ENCODE measurements at places on chromosomes 4 and X.

- DNase-seq, result no peak
Observed at GRCh38 chr4:184805462-184806228, 20.1 kb downstream of the ACSL1 start.

DNA sequence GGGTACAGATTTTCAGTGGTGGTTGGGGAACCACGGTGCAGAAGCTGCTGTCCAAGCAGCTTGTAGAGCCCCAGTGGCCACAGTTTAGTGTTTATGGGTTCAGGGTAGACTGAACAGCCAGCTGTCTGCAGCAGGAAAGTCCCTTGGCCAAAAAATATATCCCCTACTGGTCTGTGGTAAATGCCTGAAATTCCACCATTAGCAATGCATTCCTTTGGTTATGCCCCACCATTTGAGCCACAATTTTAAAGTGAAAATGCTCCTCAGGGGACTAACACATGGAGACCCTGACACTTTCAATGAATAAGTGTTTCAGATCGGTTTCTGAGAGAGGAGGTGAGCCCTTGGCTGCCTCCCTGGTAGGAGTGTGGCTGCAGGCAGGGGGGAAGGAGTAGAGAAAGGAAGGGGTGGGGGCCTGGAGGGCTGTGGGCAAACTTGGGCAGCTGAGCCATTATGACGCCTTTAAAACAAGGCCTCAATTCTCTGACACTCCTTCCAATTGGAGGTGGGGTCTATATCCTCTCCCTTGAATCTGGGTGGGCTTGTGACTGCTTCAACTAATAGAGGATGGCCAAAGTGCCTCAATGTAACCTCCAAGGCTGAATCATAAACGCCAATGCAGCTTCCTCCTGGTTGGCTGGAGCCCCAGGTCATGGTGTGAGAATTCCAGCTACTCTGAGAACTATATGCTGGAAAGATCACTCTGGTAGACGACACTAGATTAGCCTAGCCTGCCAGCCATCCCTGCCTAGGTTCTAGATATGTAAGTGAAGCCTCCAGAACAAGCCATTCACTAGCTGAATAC is 75.8 kb upstream of the ATP6AP2 start:
- no peak for DNase-seq

DNA sequence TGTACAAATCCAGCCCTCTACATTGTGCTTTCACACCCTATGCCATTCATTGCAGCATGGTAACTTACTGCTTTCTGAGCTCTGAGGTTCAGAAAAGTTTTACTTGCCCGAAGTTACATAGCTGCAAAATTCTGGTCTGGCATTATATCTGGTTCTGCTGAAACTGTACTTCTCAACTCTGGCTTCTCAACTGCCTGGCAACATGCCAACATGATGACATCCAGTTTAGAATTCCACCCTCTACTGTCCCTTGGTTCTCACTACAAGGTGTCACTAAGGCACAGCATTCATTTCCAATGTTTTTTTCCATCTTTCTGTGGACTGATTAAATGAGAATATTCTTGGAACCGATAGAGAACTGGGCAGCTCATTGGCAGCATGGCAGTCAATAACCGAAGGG is 242.9 kb upstream of the PRPS2 start:
- no peak for DNase-seq

DNA sequence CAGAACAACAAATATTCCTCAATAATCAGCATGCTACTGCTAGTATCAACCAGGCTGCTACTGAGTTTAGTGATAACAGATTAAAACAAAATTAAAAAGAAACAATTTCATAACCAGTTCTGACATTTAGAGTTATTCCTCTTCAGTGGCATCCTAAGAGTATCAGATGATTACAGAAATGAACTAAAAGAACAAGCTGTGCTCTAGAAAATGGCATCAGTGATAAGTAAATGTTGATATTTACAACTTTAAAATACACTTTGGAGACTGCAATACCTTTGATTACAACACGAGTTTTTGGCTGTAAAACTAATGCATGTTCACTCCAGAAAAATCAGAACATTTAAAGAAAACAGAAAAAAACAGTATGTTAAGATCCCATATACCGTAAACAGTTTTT is 72.9 kb downstream of the ADGRA3 start:
- DNase-seq, result no peak

DNA sequence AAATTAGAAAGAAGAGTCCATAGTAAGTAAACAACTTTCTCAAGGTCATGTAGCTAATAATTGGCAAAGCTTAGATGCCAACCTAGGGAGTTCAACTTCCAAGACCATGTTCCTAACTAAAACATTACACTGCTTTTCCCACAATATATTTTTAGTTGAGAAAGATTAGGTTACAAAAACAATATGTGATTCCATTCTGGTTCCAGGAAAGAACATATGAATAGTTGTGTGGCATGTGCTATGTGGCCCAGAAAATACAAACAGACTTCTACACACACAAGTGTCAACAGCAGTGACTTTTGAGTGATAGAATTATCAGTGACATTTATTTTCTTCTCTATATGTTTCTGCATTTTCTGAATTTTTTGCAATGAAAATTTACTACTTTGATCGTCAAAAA is 62.7 kb upstream of the EDNRA start:
- DNase-seq, result no peak

DNA sequence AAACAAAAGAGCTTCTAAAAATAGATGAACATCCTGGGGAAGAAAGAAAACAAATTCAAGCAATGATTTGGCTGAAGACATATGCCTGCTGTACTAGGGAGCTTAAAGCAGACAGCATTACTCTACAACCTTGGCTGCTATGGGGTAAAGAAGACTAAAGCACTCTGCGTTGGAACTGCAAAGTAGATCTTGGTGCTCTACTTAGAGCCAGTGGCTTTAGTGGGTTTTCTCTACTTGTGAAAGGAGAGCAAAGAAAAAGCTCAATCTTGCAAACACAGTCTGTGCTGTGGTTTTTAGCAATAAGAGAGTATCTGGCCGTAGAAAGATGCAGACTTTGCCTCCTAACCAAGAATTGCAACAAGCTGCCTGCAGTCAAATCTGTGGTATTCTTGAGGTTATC is 334.7 kb upstream of the NDST3 start:
- DNase-seq, result no peak

DNA sequence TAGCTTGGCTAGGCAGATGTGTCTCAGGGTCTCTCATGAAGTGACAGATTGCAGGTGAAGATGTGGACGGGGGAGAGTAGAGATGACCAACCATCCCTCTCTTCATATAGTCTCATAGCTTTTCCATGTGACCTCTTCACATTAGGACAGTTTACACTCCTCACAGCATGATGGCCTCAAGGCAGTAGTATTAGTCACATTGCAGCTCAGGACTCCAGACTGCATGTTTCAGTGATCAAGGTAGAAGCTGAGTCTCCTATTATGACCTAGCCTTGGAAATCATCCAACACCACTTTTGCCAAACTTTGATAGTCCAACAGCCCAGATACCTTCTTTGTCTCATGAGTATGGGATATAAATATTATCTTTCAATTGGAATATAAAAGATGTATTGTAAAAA is 147.7 kb downstream of the GASK1B start:
- DNase-seq, result no peak

GRCh38 chr4:117560329-117560728 is 474.0 kb upstream of the NDST3 start:
- no peak for DNase-seq

DNA sequence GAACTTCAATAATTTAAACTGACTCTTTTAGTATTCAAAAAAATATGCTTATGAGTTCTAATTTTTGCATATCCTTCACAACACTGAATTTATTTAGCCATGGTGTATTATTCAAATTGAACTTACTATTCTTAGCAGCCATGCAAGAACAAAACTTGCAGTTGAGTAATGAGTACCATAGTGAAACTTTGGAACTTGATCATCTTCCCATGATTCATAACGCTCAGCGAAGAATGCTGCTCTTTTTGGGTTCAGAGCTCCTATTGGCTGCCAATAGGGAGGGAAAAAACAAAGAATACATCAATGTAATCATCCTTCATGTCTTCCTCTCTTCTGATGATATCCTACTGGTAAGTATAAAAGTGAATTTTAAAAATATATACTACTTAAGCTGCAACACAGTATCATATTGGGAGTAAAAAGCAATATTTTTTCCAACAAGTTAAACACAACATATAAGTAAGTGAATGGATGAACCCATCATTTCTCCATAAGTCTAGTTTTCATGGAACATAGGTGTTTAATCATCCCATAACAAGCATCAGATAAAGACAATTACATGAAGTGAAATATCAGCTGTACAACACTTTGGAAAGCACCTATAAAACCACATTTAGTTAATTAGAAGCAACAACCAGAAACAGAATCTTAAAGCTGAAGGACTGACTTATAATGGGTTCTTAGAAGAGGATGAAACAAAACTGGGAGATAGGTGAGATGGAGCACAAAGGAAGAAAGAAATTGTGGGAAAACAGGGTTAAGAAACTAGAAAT is 145.2 kb upstream of the MAB21L2 start:
- no peak for DNase-seq

DNA sequence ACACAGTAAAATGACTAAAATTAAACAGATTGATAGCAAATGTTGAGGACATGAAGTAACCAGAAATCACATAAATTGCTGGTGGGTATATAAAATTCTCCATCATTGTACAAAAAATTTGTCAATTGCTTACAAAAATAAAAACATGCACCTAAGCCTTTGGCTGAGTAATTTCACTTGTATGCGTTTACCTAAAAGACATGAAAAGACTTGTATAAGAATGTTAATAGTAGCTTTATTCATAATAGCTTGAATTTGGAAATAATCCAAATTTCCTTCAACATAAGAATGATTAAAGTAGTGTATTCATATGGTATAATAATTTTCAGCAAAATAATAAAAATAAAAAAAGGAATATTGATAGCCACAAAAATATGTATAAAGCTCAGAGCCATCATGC is 37.7 kb downstream of the PDHA2 start:
- DNase-seq, result no peak

GRCh38 chrX:40579141-40579540 is 1.6 kb upstream of the ATP6AP2 start:
- DNase-seq, result no peak

DNA sequence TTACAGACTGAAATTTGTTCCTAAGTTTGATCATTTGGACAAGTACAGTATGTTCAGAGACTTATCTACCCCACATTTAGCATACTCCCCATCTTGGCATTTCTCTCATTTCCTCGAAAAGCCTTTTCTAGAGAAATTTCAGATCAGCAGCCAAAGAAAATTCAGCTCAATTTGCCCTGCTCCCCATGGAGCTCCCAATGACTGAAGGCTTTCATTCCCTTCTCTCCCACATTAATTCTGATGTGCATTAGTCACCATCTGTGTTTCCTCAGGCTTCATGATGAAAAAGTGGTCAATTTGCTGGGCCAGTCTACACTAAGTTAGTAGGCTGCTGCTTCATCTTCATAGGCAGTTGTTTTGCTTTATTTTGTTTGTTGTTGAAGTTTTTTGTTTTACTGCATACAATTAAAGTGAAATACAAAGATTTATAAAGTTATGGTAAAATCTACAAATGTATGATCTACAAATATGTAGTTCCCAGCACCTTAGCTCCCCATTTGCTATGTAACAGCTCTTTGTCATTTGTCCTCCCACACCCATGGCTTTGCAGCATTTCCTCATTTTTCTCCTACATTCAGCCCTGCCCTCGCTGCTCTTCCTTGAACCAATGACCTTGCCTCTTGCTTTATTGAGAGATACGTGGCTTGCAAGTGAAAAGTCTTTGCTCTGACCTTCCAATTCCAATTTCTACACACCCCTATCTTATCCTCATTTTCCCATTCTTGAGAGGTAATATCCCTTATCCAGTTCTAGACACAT is 193.9 kb downstream of the ANAPC10 start:
- DNase-seq, result no peak

GRCh38 chrX:105190252-105190853 is 30.1 kb downstream of the TEX13A start:
- DNase-seq, result no peak

- no peak for DNase-seq
Observed at GRCh38 chrX:39244147-39244546, 442.9 kb downstream of the MID1IP1 start.

GRCh38 chrX:154022108-154022507 is 2.4 kb upstream of the IRAK1 start:
- DNase-seq, result no peak

- DNase-seq, result no peak
Observed at GRCh38 chrX:34325460-34325859, 193.3 kb upstream of the FAM47A start.

DNA sequence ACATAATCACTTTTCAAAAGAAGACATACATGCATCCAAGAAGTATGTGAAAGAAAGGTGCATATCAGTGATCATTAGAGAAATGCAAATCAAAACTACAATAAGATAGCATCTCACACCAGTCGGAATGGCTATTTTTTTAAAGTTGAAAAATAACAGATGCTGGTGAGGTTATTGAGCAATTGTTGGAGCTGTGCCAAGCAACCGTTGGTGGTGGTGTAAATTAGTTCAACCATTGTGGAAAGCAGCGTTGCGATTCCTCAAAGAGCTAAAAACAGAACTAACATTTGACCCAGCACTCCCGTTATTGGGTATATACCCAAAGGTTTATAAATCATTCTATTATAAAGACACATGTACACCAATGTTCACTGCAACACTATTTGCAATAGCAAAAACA is 14.2 kb downstream of the COX7B2 start:
- DNase-seq, result no peak

DNA sequence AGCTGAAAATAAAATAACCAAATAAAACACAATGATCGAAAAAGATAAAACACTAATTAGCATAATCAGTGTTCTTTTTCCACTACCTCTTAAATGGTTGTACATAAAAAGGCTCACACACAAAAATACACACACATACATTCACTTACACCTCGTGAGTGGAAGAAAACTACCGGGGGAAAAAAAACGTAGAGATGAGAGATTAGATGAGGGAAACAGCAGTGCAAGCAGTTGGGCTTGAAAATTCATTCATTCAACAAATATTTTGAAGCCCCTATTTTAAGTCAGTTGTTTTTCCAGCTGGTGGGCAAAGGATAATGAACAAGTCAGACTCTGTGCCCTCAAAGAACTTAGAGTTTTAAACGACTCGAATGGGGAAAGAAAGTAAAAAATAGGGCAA is 1.0 kb downstream of the TBCK start:
- DNase-seq, result no peak

DNA sequence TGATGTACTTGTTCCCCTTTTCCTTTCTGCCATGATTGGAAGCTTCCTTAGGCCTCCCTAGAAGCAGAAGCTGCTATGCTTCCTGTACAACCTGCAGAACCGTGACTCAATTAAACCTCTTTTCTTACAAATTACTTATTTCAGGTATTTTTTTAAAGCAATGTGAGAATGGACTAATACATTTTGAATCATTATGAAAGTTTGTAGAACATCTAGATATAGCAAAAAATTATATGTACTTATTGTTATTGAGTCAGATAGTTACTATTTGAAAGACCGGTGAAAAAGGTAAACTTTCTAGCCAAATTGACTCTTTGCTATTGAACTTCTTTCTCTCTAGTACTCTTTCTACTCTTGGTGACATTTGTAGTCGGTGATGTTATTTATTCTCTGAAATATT is 777.3 kb upstream of the GALNTL6 start:
- no peak for DNase-seq

- DNase-seq, result no peak
Observed at GRCh38 chr4:107885865-107886264, 45.5 kb upstream of the CYP2U1 start.

All from bone marrow (tissue), 2 donors.